Activated naive CD8-positive, alpha-beta T cell treated with anti-CD3 and anti-CD28 coated beads, Interleukin-2, amount 10 ng/mL, durations not matched to agents 7 days and 5 days (primary cell): ENCODE measurements at places on chromosomes 2 and 18. TPM values are rescaled to one million over a fixed set of nuclear protein-coding genes. Genes with fewer than 3 reads are reported as not detected.

GRCh38 chr2:23404426-23404825 is 19.4 kb downstream of the KLHL29 start:
- H3K27ac ChIP-seq: no peak overlapping the region
- no peaks in the 10 kb centered on the region for H3K36me3 ChIP-seq
- no peak for DNase-seq
- peaks cover 14% of the 10 kb centered on the region for H3K27me3 ChIP-seq
- no peak overlapping the region for H3K4me3 ChIP-seq

DNA sequence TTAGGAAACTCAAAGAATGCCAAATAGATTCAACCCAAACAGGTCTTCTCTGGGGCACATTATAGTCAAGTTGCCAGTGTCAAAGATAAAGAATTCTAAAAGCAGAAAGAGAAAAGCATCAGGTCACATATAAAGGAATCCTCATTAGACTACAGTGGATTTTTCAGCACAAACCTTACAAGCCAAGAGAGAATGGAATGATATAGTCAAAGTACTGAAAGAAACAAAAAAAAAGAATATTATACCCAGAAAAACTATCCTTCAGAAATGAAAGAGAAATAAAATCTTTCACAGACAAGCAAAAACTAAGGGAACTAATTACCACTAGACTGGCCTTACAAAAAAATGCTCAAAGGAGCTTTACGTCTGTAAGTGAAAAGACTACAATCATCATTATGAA is 65.5 kb downstream of the TBR1 start:
- no peaks in the 10 kb centered on the region for H3K4me1 ChIP-seq
- no peak overlapping the region for H3K4me3 ChIP-seq

GRCh38 chr2:176503776-176504175 is 234.5 kb downstream of the MTX2 start:
- no peaks in the 10 kb centered on the region for H3K36me3 ChIP-seq
- no peak for DNase-seq
- no peak overlapping the region for H3K4me3 ChIP-seq
- H3K27me3 ChIP-seq: peaks cover 17% of the 10 kb centered on the region
- H3K27ac ChIP-seq: no peak overlapping the region

GRCh38 chr18:70288171-70288850 is 534 bp upstream of the SOCS6 start:
- DNase-seq: peak; percentile 35
- H3K27me3 ChIP-seq: peaks cover 48% of the 10 kb centered on the region
- peak overlapping the region; percentile 65 for H3K4me3 ChIP-seq
- no peaks in the 10 kb centered on the region for H3K36me3 ChIP-seq
- no peak overlapping the region for H3K27ac ChIP-seq

- H3K27ac ChIP-seq: no peak overlapping the region
- H3K36me3 ChIP-seq: no peaks in the 10 kb centered on the region
- peaks cover 32% of the 10 kb centered on the region for H3K27me3 ChIP-seq
- no peak overlapping the region for H3K4me3 ChIP-seq
These were observed 158.9 kb upstream of the GLI2 start for GRCh38 chr2:120576509-120577474.

DNA sequence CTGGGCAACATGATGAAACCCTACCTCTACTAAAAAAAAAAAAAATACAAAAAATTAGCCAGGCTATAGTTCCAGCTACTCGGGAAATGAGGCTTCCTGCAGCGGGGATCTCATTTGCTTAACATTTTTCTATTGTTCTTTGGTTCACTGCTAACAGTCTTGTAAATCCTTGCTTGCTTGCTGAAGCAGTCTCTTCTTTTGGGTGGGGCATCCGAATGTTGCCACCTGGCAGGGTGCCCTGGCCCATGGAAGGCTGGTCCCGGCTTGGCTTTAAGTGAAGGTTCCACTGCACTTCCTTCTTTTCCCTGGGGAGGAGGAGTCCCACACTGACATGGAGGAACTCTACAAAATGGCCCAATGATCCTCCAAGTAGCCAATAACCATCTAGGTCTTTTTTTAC is 6.0 kb upstream of the ANKRD29 start:
- no peak overlapping the region for H3K4me3 ChIP-seq
- peaks cover 61% of the 10 kb centered on the region for H3K27me3 ChIP-seq
- H3K36me3 ChIP-seq: no peaks in the 10 kb centered on the region
- H3K27ac ChIP-seq: no peak overlapping the region

DNA sequence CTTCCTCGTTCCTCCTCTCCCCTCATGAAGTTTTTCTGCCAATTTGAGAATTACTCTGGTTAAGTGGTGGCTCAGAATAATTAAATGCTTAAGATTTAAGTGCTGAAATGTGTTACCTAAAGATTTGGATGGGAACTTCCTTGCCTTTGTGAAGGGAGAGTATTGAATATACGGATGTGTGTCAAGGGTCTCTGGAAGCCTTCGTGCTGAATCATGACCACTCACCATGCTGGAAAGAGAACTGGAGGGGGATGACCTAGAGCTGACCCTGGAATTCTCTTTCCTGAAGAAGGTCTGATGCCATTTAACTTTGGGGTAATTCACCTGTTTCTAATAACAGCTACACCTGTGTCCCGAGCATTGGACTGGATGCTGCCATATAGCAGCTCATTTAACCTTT is 2.2 kb downstream of the MOCOS start:
- peaks cover 5% of the 10 kb centered on the region for H3K4me1 ChIP-seq
- H3K27ac ChIP-seq: no peak overlapping the region
- no peak overlapping the region for H3K4me3 ChIP-seq

DNA sequence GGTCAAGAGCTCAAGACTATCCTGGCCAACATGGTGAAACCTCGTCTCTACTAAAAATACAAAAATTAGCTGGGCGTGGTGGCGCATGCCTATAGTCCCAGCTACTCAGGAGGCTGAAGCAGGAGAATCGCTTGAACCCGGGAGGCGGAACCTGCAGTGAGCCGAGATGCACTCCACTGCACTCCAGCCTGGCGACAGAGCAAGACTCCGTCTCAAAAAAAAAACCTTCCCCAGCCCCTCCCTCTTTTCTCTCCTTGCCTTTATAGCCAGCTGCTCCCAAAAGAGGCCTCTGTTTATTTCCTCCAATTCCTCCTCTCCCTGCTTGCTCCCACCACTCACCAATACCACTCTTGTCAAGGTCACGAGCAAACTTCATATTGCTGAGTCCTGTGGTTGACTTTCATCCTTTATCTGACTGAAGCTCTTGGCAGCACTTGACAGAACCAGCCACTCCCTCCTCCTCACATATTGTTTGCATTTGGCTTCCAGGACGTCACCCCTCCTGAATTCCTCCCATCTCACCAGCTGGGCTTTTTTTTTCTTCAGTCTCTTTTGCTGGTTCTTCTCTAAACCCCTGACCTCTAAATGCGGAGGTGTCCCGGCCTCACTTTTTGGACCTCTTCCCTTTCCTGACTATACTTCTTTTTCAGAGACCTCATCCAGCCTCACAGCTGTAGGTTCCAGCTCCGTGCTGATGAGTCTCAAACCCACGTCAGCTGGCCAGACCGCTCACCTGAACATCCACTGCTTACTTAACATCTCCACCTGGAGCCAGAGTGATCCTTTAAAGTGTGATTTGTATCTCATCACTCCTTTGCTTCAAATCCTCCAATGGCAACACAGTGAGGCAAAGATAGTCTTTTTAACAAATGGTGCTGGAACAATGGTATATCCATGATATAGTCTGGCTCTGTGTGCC is 84.6 kb upstream of the CAB39 start:
- peaks cover 8% of the 10 kb centered on the region for H3K4me1 ChIP-seq
- no peaks in the 10 kb centered on the region for H3K27me3 ChIP-seq
- H3K27ac ChIP-seq: no peak overlapping the region
- peaks cover 15% of the 10 kb centered on the region for H3K36me3 ChIP-seq
- DNase-seq: no peak
- no peak overlapping the region for H3K4me3 ChIP-seq

GRCh38 chr2:43340066-43340465 is 113.7 kb upstream of the ZFP36L2 start:
- H3K36me3 ChIP-seq: peaks cover 10% of the 10 kb centered on the region
- no peaks in the 10 kb centered on the region for H3K27me3 ChIP-seq
- no peak overlapping the region for H3K4me3 ChIP-seq
- peaks cover 6% of the 10 kb centered on the region for H3K4me1 ChIP-seq

DNA sequence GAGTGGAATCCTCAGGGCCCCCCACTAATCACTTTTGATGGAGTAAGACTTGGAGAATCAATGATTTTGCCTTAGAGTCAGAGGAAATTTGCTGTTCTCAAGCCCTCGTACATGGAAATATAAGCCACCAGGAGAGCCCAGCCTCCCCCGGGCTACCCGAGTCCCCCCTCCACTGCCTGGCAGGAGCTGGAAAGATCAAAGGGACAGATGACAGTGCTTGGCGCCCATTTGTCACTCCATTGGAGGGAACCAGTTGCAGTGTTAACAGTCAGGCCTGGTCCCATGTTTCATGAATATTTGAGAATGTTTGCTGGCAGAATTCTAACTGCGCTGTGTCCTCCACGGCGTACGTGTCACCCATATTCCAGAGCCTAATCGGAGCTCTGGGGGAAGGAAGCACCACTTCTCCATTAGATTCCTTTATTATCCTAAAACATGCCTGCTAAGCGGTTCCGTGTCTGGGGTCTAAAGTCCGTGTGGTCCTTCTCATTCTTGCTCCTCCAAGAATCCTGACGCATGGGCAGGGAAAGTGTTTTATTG is 202.4 kb downstream of the KLHL29 start:
- H3K27ac ChIP-seq: no peak overlapping the region
- no peak overlapping the region for H3K4me3 ChIP-seq
- no peak for DNase-seq
- H3K27me3 ChIP-seq: no peaks in the 10 kb centered on the region
- no peaks in the 10 kb centered on the region for H3K36me3 ChIP-seq
- H3K4me1 ChIP-seq: no peaks in the 10 kb centered on the region

DNA sequence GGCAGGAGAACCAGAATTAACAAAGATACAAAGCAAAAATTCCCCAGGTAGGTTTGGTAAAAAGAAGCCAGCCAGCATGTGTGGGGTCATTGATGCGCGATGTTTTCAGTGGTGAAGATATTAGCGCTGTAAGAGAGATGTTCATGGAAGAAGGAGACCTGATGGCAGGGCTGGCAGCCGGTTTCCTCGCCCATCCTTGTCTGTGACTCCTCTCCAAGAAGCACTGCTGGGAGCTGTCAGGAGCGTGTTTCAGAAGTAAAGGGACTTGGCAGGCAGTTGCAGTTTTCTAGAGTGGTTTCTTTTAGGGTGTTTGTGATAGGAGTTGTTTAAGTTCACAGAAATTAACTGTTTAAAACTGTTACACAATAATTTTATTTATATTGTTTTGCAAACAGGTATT is 24.6 kb downstream of the TAF1B start:
- H3K27ac ChIP-seq: no peak overlapping the region
- H3K27me3 ChIP-seq: no peaks in the 10 kb centered on the region
- peaks cover 21% of the 10 kb centered on the region for H3K36me3 ChIP-seq
- no peaks in the 10 kb centered on the region for H3K4me1 ChIP-seq
- no peak overlapping the region for H3K4me3 ChIP-seq

IL37 gene
- total RNA-seq: not detected

- no peak within 1 kb of the TSS for H3K27ac ChIP-seq
- H3K4me3 ChIP-seq: no peak within 1 kb of the TSS
- no peaks in the 10 kb centered on the region for H3K36me3 ChIP-seq
- no peak for DNase-seq
- H3K27me3 ChIP-seq: peaks cover 4% of the 10 kb centered on the region
These were observed at the start of gene HNMT for GRCh38 chr2:137964066-137964858. TSS of gene HNMT (plus strand) at chr2:137964473. CDS start at chr2:137964492, 19 bp downstream.

LCT gene
- total RNA-seq: 0.39 TPM

DNA sequence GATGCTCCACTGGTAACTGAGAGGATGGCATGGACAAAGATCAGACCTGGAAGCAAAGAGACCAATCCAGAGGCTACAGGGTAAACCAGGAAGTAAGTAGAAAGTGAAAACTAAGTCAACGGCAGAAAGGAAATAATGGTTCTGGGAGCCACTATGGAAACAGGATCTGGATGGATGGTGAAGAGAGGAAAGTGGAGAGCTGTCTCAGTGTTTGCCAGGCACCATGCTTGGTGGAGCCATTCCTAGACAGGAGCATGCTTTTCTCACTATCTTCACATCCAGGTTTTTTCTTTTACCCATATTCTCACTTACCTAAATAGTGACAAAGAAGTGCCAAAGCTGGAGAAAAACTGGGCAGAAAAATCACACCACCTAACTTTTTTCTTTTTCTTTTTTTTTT is 22.2 kb downstream of the ZNF521 start:
- peaks cover 3% of the 10 kb centered on the region for H3K27me3 ChIP-seq
- DNase-seq: no peak
- no peaks in the 10 kb centered on the region for H3K4me1 ChIP-seq
- H3K36me3 ChIP-seq: no peaks in the 10 kb centered on the region
- no peak overlapping the region for H3K4me3 ChIP-seq

DNA sequence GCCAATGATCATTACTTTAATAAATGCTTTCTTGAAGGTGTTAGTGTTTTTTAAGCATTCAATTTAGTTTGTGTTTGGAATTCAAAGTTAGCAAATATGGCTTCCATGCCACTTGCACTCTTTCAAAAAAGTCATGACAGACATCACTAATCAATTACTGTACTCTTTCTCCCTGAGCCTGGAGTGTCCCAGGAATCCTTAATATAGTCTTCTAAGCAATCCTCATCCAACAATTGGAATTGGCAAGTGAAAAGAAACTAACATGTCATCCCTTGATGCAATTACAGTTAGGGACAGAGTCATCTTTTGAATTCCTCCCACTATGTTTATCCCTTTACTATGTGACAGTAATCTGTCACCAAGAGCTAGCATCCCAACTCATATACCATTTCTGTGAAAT is 29.7 kb upstream of the GPR55 start:
- no peak overlapping the region for H3K4me3 ChIP-seq
- peaks cover 37% of the 10 kb centered on the region for H3K4me1 ChIP-seq
- H3K27ac ChIP-seq: no peak overlapping the region

SPOPL gene
- 17.4 TPM for total RNA-seq

DNA sequence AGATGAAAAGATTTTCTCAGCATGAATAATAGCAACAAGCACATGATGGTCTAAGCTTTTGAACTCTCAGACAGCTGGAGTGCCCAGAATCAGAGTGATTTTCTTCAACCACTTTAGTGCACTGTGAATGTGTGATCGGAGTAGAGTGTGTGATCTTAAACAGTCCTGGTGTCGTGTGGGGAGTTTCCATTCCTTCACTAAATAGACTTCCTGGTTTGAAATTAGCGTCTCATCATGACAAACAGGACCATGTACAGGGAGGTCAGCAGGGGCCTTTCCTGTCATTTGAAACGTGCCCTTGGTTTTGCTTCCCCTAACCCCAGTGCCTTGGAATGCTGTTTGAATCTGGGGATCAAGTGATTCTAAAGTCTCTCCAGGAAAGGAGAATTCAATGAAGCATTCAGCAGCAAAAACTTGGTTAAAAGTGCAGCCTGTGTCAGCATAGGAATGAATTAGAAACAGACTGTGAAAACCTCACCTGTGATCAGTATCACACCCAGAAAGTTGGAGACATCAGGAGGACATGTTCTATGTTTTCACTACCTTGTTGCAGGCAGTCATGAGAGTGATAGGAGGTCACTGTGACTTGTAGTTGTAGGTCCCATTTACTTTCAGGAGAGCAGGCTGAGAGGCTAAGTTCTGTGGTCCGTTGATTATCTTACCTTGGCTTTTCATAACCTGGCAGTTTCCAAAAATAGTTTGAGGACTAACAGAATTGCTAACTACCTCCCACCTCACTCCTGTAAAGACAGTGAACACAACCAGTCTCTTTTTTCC is 400.3 kb downstream of the MTX2 start:
- DNase-seq: no peak
- H3K36me3 ChIP-seq: no peaks in the 10 kb centered on the region
- no peak overlapping the region for H3K27ac ChIP-seq
- H3K4me3 ChIP-seq: no peak overlapping the region
- peaks cover 28% of the 10 kb centered on the region for H3K27me3 ChIP-seq
